Stimulated activated effector memory CD8-positive, alpha-beta T cell treated with anti-CD3 and anti-CD28 coated beads, Interleukin-12 subunit alpha, Interleukin-12 subunit beta, amount 100 ng/mL, for 72 hours (primary cell): ENCODE measurements at places on chromosomes 2 and 18.

DNA sequence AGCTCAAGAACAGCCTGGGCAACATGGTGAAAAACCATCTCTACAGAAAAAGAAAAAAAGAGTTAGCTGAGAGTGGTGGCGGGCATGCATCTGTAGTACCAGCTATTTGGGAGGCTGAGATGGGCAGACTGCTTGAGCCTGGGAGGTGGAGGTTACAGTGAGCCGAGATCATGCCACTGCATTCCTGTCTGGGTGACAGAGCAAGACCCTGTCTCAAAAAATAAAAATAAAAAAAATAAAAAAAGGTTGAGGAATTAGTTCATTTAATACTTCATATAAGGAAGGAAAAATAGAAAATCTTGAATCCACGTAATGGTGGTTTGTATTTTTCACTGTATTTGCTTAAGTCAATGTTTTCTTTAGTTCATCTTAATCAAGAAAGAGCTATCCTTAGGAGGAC is 241.7 kb downstream of the TGIF1 start:
- DNase-seq, result no peak

- DNase-seq, result peak; percentile 80
Observed at GRCh38 chr2:197205585-197206215, 104.9 kb downstream of the ANKRD44 start.

DNA sequence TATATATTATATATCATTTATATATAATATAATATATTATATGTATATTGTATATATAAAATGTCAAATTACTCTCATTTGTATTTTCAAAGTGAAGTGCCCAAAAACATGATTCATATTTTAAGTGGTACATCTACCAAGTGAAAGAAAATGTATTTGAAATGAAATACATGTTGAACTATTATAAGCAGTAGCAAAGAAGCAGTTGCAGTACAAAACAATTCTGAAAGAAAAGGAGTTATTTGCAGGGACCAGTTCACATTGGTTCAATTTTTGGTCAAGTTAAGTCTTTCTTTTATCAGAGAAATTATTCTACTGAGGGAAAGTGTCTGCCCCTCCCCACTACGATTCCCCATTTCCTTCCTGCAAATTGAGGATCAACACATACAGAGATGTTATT is 51.9 kb downstream of the APLF start:
- DNase-seq, result no peak

DNA sequence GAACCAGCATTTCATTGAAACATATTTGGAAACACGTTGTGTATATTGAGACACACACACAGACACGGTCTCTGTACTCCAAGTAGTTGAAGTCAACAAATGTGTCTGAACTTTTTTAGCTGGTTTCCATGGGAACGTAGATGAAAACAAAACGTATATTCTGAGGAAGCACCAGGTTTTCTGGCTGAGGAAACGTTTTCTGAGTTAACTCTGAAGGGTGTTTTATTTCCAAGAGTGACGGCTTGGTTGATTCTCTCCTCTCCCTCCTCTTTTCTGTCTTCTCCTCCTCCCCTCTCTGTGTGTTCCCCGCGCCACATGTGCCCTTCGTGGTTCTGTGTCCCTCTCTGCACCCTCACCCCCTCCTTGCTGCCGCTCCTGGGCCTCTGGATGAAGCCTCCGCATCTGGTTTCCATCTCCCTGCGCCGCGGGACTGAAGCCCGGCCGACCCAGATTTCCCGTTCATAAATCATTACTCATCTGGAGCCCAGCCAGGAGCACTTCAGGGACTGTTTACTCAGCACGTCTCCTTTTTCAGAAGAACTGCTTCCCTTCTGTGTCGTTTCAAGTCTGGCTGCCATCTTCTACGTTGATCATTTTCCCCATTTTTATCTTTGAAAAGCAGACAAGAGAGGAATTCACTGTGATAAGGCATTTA is 122.7 kb downstream of the COL6A3 start:
- no peak for DNase-seq

- no peak for DNase-seq
Observed at GRCh38 chr2:43075811-43076585, 150.4 kb downstream of the ZFP36L2 start.

GRCh38 chr2:234670052-234670451 is 173.2 kb upstream of the ARL4C start:
- DNase-seq, result no peak

DNA sequence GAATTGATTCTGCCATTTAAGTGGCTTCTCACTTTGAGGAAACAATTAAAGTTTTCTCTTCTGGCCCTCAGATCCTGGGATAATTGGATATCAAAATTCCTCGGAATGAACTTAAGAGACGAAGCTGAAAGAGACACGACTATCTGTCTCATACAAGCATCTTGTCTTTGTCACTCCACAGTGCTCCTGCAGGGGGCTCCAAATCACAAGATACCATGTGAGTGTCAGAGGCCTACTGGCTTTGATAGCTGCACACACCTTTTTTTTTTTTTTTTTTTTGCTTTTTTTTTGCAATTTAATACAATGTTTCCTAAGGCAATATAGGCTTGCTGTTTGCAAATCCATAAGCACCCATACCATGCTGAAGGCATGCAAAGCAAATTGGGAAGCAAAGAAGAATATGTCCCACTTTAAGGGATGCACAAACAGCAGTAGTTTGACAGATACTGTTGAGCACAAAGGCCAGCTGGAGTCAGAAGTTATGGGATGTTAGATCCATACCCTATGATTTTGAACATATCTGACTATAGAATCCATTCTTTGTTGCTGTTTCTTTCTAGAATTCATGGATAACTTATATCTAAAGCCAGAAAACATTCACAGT is 109.0 kb upstream of the CBLN2 start:
- no peak for DNase-seq

DNA sequence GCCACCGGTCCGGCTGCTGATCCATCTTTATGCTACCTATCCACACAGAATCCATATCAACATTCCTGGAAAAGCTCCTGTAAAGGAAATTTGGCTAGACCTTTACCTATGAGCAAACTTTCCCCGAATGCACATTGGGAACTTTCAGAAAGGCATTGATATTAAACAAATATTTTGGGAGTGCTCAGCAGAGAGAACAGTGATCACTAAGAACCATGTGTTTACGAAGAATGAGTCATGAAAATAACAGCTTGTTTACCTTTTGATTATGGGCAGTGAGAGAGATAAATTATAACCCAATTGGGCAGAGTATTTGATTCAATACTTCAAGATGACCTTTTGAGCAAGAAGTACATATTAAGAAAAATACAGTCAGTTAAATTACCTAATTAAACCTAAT is 189.7 kb upstream of the CDH2 start:
- DNase-seq, result no peak

DNA sequence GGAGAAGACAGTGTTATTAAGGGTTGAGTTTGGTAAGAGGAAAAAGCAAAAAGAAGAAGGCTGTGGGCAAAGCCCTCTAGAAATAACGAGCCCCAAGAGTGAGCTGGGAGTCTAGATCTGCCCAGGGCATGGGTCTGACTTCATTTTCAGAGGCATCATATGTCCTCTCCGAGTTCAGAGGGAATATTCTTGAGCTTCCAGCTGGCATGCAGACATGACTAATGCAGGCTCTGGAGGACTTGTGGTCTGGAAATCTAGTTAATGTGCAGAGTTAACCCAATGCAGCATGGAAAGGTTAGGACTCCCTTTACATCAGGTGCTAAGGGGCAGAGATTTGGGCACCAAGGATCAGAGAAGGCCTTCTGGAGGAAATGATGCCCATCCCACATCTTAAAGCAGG is 7.3 kb downstream of the ACMSD start:
- no peak for DNase-seq

- DNase-seq, result no peak
Observed at GRCh38 chr2:189444322-189444721, 3.0 kb downstream of the WDR75 start.

GRCh38 chr2:127421871-127422558 is 3.8 kb downstream of the PROC start:
- DNase-seq, result no peak

DNA sequence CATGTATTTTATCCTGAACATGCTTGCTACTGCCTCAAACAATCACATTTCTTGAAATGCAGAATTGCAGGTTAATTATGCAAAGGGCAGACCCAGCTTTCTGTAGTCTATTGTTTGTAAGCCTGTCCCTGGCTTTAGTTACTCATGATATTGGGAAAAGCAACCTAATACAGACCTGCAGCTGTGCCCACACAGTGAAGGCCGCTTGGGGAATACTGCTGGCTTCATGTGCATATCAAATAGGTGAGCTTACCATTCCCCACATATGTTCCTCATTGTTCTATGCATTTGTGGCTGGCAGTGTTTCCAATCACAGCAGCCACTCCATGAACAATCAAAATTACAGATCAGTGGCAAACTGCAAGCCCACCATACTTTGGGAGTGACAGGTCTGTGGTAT is 186.3 kb downstream of the TMEM163 start:
- no peak for DNase-seq

GRCh38 chr2:242063436-242063835 is 193.9 kb downstream of the RTP5 start:
- no peak for DNase-seq

- no peak for DNase-seq
Observed at GRCh38 chr18:48454261-48454757, 45.1 kb upstream of the ZBTB7C start.

DNA sequence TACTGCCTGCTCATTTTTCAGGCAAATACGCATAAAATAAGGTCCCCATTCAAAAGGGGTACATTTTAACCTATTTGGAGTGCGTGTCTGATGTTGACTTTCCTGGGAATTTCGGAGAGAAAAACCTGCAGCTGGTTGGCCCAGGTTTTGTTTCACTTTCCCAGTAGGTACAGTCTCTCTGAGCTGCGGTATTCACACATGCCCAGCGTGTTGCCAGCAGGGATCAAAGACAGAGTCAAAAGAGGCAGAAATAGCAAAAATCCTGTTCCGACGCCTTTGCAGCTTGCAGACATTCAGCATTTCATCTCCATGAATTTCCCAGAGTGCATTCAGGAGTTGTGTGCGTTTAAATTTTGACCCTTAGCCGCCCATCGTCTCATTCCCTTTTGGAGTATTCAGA is 855.4 kb upstream of the CELF4 start:
- no peak for DNase-seq

- DNase-seq, result no peak
Observed at GRCh38 chr2:100683231-100683630, 120.4 kb downstream of the PDCL3 start.

DNA sequence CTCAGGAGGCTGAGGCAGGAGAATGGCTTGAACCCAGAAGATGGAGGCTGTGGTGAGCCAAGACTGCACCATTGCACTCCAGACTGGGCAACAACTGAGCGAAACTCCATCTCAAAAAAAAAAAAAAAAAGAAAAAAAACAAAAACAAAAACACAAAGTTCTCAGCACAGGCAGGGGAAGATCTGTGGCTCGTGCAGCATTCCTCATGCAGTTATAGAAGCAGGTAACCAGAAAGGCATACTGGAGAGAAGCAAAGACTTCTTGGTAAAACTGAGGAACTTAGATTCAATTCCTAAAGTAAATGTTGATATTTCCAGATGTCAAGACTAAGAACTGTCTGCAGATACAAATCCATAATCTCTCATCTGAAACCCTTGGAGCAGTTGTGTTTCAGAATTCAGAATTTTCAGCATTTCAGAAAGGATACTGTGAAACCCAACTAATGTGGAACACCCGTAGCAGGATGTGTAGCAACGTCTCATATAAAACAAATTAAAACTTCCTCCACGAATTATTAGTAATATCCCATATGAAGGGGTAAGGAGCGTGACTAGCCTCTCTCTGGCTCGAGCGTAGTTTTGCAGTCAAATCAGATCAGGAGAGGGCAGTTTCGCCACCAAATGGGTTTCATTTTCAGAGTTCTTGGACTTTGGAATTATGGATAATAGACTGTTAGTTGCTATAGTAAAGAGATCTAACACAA is 13.2 kb upstream of the SLC25A52 start:
- DNase-seq, result no peak

DNA sequence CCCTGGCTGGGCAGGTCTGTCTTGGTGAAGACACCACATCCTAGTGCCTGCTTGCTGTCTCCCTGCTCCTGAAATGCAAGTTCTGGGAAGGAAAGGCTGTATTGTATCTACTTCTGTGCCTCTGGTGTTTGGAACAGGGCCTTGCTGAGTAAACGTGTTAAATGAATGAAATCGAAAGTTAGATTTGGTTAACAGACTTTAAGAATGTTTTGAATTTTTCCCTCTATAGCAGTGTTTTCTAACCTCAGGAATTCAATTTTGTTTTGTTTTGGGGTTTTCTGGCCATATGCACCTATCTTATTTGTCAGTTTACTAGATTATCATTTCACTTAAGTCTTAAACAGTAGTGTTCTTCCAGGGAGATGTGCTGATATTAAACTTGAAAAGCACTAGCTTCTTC is 20.7 kb downstream of the FARP2 start:
- DNase-seq, result no peak

DNA sequence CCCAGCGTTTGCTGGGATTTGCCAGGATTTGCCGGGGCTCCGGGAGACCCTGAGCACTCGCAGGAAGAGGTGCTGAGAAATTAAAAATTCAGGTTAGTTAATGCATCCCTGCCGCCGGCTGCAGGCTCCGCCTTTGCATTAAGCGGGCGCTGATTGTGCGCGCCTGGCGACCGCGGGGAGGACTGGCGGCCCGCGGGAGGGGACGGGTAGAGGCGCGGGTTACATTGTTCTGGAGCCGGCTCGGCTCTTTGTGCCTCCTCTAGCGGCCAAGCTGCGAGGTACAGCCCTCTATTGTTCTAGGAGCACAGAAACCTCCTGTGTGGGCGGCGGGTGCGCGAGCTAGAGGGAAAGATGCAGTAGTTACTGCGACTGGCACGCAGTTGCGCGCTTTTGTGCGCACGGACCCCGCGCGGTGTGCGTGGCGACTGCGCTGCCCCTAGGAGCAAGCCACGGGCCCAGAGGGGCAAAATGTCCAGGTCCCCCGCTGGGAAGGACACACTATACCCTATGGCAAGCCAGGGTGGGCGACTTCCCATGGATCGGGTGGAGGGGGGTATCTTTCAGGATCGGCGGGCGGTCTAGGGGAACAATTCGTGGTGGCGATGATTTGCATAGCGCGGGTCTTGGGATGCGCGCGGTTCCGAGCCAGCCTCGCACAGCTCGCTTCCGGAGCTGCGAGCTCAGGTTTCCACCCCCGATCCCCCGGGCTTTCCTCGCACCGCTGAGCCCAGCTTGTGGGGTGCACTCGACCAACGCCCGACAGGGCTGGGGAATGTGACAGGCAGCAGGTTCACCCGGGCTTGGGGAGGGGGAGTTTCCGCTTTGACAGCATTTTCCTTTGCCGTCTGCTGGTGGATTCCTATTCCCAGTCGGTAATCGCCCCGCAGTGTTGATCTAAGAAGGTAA is 2.8 kb downstream of the ONECUT2 start:
- no peak for DNase-seq
